Amygdala (tissue), 56 donors: ENCODE measurements at places on chromosomes 16 and 17.

DNA sequence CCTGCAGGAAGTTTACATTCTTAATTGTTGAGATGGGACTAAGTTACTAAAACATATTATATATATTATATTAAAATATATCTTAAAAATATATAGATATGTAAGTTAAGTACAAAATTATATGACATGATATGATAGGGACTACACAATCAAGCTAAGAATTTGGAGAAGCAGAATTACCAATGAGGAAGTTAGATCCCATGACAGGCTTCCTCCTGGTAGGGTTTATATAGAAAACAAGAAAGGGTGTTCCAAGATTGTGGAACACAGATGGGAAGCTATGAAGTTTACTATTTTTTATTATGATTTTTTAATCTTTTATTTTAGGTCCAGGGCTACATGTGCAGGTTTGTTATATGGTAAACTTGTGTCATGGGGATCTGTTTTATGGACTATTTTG lies 260.8 kb upstream of the ZFHX3 start:
- DNase-seq, result no peak

DNA sequence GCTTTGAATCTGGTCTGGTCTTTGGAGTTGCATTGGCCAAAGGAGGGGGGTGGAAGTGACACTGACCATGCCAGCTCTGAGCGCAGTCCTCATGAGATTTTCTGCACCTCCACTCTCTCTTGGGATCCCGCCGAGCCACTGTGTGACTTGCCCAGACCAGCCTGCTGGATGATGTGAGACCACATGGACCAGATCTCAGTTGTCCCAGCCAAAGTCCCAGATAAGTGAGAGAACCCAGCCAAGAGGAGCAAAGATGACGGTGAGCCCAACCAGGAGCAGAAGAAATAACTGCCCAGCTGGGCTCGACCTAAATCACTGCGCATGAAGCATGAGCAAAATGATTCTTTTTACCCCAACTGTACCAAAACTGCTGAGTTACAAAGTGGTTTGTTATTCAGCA lies 96.5 kb upstream of the ERCC4 start:
- no peak for DNase-seq

GRCh38 chr16:10598157-10598556 lies 17.8 kb upstream of the EMP2 start:
- no peak for DNase-seq

GRCh38 chr16:76370344-76370743 lies 93.1 kb downstream of the CNTNAP4 start:
- DNase-seq, result no peak

GRCh38 chr17:63741143-63741407 lies 524 bp downstream of the STRADA start:
- no peak for DNase-seq

GRCh38 chr16:1647856-1648255 lies 30.2 kb upstream of the JPT2 start:
- DNase-seq, result no peak

- DNase-seq, result no peak
Observed at GRCh38 chr17:43608313-43608712, 53.4 kb downstream of the MEOX1 start.

GRCh38 chr17:76080768-76081287 lies 1.8 kb downstream of the ZACN start:
- no peak for DNase-seq

- DNase-seq, result no peak
Observed at GRCh38 chr16:57609541-57610401, 18.7 kb upstream of the ADGRG1 start.

GRCh38 chr17:82887255-82888164 lies 47.7 kb upstream of the ZNF750 start:
- no peak for DNase-seq

- no peak for DNase-seq
Observed at GRCh38 chr17:41624208-41625101, at the start of gene KRT17. Gene KRT17 (minus strand): TSS chr17:41624575. CDS start chr17:41624509, 66 bp downstream.

GRCh38 chr17:47862621-47863440 lies 11.9 kb upstream of the SP6 start:
- no peak for DNase-seq

DNA sequence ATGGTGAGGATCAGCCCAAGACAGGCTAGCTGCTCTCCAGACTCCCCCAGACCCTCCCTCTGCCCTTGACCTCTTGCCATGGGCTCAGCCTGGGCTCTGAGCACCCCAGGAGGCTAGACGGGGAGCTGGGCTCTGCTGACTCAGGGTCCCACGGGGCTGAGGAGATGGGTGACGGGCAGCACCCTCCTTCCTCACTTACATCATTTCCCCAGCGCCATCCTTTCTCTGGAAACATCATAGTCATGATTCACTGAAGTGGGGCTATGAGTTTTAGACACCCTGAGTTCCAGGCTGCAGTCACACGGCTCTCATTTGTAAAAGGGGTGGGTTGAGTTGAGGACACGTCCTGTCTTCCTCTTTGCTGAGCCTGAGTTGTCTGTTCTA lies 3.0 kb upstream of the ITGAX start:
- no peak for DNase-seq

DNA sequence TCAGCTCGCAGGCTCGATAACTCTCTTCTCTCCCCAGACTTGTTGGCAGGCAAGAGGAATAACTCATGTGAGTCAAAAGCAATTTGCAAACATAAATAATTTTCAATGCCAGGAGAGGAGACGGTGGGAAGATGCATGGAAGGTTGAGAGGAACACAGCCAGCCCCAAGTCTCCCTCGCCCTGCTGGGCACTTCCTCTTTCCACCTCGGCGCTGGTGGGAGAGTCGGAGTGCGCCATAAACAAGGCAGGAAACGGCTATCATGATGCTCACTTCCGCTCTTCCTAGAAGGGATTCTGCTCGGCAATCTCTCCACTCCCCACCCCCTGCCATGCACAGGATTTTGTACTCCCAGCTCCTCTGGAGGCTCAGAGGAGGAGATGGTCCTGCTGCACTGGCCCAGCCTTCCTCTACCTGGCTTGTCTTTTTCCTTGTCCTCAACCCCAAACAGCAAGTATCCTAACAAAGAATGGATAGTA lies 13.0 kb downstream of the CBX4 start:
- no peak for DNase-seq

- no peak for DNase-seq
Observed at GRCh38 chr16:54946909-54947308, 16.2 kb downstream of the IRX5 start.

GRCh38 chr16:10878328-10878643 lies 1.3 kb downstream of the CIITA start:
- DNase-seq, result no peak

GRCh38 chr17:19672009-19672750 lies 23.6 kb downstream of the ALDH3A2 start:
- DNase-seq, result no peak

GRCh38 chr17:57874434-57875289 lies 24.8 kb upstream of the MRPS23 start:
- DNase-seq, result peak; percentile 84

DNA sequence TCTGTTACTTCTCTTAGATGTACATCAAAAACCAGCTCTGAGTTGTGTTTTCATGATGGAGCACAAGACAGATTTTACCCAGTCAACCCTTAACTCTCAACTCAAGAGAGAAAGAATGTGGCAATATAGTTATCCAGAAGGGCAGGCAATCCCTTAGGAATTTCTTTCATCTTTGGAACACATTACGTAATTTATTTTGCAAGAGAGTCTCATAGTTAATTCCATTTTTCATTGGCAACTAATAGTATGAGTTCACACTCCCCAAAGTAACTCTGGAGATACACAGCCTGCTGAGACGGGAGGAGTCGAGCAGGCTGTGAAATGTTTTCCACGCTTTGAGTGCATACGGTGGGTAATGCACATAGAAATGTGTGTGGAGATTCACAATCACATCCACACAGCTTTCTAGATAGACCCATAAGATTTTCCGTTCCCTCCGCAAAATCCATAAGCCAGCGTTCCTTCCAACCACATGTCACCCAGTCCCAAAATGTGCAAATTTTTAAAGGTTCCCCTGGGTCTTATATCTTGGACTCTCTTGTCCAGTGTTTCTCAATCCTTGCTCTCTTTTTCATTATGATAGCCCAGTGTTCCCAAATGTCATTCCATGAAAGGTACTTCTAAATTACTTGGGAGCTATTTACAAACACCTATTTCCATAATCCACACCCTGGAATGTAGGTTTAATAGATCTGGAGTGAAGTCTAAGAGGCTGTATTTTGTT lies 8.4 kb upstream of the CDRT4 start:
- no peak for DNase-seq

GRCh38 chr16:74188856-74189255 lies 107.8 kb upstream of the PSMD7 start:
- no peak for DNase-seq

DNA sequence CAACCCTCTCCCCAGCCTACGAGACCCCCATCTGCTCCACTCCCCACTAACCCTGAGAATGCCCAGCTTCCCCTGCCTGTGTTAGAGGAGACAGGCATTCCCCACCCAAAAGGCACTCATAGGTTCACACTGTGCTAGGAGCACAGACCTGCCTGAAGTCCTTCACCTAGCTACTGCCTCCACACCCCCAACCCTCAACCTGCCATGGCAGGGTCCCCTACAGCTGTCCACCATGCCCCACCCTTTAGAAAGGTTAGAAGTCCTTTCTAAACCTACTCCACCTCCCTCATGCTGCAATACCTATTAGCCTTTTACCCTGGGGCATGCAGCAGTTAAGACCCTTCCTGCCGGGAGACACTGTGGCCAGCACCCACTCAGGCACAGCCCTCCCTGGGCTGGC lies 9.1 kb downstream of the SRCIN1 start:
- no peak for DNase-seq

DNA sequence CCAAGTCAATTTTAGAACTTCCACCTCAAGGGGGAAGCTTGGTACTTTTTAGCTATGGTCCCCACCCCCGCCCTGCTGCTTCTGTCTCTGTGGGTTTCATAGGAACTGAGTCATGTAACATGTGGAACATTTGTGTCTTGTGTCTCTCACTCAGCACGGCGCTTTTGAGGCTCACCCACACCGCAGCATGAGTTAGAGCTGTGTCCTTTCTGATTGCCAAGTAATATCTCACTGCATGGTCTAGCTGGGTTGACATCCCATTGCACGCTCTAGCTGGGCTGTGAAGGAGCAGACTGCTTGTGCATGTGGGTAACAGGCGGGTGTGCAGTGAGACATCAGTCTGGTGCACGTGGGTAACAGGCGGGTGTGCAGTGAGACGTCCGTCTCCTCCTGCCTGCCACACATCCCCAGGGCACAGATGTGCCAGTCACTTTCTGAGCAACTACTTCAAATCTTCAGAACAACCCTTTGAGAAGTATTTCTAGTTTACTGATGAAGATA lies 26.4 kb upstream of the SLC7A5 start:
- DNase-seq, result peak; percentile 11

DNA sequence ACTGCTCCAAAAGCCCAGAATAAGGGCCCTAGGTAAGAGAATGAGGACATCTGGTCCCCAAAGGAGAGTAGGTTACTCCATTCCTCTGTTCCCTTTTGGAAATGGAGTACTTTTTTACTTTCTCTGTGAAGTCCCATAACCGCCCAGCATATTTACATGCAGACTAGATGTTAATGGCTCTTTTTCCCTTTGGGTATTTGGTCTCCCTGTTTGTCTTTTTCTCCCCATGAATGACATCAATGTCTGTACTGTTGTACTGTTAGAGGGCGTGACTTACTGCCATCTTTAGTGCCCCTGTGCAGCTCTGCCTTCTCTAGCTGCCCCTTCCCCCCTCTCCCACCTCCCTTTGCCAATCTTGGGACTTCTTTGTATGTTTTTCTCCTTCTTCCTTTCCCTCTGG lies 19.0 kb downstream of the GPR179 start:
- no peak for DNase-seq

GRCh38 chr16:83162791-83163190 lies 536.0 kb downstream of the CDH13 start:
- DNase-seq, result no peak

GRCh38 chr16:69861292-69862030 lies 89.7 kb upstream of the CLEC18A start:
- DNase-seq, result no peak

GRCh38 chr16:22091721-22092120 lies 620 bp upstream of the VWA3A start:
- DNase-seq, result no peak

GRCh38 chr17:45008216-45008615 lies 40.1 kb upstream of the C1QL1 start:
- no peak for DNase-seq

GRCh38 chr17:32960815-32961214 lies 30.8 kb upstream of the SPACA3 start:
- no peak for DNase-seq

- no peak for DNase-seq
Observed at GRCh38 chr16:12145918-12146317, 169.4 kb downstream of the SNX29 start.
